ENCODE measurements at places on chromosomes 6 and 20.

DNA sequence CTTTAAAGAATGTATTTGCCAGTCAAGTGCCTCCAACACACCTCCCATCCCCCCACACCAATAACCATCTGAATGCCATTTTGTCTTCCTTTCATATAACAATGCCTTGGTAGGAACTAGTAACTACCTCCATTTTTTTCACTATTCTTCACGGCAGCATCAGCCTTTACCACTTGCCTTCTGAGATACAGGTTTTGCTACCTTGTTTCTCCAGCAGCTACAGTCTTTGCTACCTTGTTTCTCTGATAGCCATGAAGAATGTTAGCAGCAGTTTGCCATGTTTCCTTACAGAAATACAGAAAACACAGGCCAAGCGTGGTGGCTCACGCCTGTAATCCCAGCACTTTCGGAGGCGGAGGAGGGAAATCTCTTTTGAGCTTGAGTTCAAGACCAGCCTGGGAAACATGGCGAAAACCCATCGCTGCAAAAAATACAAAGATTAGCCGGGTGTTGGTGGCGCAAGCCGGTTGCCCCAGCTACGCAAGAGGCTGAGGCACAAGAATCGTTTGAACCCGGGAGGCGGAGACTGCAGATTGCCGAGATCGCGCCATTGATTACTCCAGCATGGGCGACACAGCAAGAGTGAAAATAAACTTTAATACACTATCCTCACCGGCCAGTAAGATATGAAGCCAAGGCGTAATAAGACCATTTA is 100.9 kb downstream of the HFE start:
- DNase-seq, result peak; percentile 63

DNA sequence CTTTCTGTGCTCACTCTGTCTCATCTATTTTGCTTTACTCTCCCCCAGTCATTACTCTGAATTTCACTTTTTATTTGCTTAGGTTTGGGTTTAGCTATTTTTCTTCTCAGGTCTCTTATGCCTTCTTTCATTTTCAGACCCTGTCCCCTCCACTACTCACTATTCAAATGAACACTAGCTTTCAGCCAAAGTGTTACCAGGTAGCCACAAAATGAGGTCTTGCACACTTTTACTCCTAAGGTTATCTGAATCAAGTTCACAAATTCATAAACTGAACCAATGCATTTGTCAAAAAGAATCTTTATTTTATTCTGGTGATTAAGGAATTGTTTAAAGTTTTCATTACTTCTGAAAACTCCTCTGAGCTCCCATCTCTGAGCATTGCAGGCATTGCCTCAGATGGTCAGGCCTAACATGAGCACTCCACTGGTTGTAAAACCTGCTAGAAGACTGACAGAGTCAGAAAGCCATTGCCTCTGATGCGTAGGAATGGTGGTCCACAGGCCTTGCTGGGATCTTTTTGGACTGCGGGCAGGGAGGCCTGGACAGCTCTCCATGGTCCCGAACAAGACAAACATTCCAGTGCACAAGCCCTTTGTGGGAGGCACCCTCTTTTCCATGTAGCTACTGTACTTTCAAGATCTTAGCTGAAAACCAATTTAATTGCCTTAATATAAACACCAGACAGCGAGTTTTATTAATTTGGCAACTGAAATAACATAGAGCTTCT is 48.5 kb downstream of the FYN start:
- no peak for DNase-seq

DNA sequence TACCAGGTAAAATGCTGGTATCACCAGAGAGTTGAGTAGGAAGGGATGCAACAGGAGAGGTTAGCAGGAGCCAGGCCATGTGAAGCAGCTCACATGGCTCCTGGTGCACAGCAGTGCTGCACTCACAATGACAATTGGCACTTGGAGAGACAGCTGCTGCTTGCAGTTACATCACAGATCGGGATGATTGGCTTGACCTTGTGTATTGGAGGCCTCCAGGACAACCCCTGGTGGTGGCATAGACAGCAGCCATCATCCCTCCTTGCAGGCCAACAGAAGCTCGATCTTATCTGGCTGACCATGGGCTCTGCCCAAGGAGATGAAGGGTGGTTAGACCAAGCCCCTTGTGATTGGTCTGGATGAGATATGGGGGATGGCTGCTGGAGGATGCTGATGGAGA is 73.0 kb downstream of the EYA2 start:
- no peak for DNase-seq

- no peak for DNase-seq
Measured at GRCh38 chr6:124297507-124297906, 493.8 kb downstream of the NKAIN2 start.

GRCh38 chr6:20827798-20828197 is 293.5 kb downstream of the CDKAL1 start:
- DNase-seq, result no peak

DNA sequence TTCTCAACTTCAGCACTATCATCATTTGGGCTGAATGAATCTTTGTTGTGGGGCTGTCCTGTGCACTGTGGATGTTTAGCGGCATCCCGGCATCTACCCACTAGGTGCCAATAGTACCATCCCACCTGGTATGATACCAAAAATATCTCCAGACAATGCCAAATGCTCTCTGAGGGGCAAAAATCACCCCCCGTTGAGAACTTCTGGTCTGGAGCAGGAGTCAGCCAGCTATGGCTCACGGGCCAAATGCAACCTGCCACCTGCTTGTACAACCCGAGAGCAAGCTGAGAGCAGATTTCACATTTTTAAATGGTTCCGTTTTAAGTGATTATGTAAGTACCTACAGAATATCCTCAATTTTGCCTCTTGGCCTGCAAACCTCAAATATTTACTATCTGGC is 26.8 kb downstream of the KCNB1 start:
- DNase-seq, result no peak

DNA sequence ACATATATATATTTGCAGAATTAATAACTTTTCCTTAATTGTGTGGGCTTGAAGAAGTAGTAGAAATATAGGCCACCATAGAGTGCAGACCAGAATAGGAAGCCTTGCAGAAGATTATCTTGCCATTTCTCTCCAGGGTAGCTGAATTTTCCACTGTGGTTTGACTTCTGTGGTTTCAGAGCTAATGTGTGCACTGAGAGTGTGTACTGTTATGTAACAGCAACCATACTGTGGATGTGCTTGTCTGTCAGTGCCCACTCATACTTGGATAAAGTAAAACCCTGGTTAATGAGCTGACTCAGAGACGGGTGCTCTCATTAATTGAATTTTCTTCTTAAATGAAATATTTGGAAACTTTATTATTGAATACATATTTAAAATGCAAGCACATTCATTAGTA is 57.2 kb downstream of the CEP43 start:
- DNase-seq, result no peak

- DNase-seq, result no peak
Measured at GRCh38 chr6:42889815-42890214, 10.4 kb downstream of the RPL7L1 start.

GRCh38 chr6:14583826-14584225 is 466.3 kb downstream of the CD83 start:
- DNase-seq, result no peak

DNA sequence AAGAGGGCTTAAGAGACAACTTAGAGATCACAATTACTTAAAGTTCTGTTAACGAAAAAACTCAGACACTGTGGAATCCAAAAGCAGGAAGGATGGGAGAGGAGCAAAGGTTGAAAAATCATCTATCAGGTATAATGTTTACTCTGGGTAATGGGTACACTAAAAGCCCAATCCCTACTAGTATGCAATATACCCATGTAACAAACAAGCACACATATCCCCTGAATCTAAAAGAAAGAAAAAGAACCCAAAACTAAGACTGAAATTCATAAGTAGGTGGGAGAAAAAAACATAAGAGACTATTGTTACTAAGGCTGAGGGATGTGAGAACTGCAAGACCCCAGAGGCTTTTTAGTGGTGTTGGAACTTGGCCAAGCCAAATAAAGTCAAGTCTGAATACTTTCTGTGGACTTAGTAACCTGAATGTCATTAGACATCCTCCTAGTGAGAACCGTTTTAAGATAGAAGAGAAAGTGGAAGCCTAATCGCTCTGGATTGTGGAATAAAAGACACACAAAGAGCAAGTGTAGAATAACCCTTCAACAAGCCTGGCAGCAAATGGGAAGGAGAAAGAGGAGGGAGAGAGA is 189.4 kb upstream of the RNF217 start:
- no peak for DNase-seq

All from A549 (cell line).